ENCODE measurements at places on chromosomes 6 and 20. TPM values are rescaled to one million over a fixed set of nuclear protein-coding genes. Genes with fewer than 3 reads are reported as not detected.

Gene SLC17A5
- total RNA-seq: 11.2 TPM

DNA sequence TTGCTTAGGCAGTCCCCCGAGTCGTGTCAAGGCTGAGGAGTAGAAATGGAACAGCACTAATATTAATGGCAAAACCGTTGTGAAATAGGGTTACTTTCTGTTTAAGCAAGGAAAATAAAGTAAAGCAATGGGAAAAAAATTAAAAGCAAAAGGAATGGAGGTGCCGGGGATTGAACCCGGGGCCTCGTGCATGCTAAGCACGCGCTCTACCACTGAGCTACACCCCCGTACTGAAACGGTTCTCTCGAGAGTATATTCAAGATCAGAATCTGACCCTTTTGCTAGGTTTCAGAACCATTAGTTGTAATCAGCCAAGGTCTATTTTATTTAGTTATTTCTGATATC lies 85.5 kb downstream of the TRIM27 start:
- peak; percentile 71 for DNase-seq

DNA sequence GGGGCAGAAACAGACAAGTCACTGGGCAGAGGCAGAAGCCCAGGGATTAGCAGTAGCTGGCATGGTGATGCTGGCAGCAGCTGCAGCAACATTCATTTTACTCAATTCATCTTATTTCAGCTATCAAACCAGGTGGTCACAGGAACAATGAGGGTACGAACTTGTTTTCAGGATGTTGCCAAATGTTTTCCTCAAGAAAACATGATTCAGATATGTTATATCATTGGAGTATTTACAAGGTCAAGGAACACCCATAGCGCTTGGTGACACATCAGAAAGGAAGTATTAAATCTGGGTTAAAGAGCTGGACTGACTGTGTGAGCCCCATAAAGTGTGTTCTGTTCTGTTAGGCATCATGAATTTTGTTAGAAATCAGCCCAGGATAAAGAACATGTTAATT lies 456.9 kb upstream of the ID4 start:
- DNase-seq: peak; percentile 26

DNA sequence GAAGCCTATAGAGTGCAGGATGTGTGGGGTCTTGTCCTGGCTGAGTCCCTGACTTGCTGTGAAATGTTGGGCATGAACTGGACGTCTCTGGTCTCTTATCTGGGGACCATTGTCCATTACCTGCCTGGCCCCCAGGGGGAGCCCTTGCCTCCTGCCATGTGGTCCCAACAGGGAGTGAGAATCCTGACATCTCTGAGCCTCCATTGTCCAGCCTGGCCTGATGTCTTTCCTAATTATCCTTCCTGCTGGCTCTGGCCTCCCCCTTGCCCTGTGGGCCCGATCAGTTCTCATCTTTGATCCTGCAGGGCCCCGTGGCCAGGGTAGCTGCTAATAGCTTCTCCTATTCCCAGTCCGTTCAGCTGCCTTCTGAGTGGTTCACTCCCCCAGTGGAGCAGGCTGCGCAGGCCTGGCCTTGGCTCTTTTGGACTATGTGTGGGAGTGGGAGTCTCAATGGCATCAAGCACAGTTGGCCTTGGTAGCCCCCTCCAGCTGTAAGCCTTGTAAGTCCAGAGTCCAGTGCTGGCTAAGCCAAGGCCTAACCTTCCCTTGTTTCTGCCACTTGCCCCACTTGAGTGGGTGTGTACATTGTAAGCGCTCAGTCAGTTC lies 77.9 kb upstream of the RALY start:
- DNase-seq: no peak

Gene LRP11
- total RNA-seq: 17.7 TPM

Gene LRRN4
- not detected for total RNA-seq

DNA sequence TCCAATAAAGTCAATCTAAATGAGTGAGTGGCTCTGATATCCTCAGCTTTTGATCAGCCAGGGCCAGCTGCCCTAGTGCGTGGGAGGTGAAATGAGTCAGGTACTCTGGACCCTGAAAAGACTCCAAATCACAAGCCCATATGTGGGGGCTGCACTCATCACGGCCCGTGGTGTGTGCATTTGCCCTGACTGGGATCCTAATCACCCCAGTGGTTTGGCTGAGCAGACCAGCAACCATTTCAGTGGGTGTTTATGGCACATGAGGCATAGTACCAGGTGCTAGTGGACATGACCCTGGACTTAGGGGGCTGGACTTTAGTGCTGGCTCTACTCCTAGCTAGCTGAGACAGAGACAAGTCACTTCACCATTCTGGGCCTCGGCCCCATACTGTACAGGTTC lies 39.4 kb downstream of the SCML4 start:
- no peak for DNase-seq

GRCh38 chr6:38176797-38177751 lies 357.5 kb downstream of the ZFAND3 start:
- DNase-seq: no peak

GRCh38 chr6:126027601-126028000 lies 41.3 kb downstream of the TRMT11 start:
- peak; percentile 20 for DNase-seq

Gene SLC32A1
- not detected for total RNA-seq

DNA sequence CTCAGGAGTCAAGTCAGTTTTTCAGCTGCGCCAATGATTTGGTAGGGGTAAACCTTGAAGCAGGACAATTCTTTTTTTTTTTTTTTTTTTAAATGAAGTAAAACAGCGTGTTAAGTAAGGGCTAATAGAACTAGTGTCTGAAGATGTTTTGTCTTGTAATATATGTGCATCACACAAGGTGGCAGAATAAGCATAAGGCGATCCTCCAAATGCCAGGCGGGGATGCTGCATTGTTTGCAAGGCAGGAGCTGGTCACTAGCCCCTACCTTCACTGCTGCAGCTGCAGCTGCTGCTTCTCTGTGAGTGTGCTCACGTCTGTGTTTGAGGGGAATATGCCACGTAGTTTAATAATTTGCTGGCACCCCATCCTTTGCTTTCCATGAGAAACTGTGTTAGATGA lies 272.7 kb upstream of the MAP3K7 start:
- no peak for DNase-seq
